ENCODE measurements at places on chromosomes 1 and 21. TPM values are rescaled to one million over a fixed set of nuclear protein-coding genes. Genes with fewer than 3 reads are reported as not detected.

DNA sequence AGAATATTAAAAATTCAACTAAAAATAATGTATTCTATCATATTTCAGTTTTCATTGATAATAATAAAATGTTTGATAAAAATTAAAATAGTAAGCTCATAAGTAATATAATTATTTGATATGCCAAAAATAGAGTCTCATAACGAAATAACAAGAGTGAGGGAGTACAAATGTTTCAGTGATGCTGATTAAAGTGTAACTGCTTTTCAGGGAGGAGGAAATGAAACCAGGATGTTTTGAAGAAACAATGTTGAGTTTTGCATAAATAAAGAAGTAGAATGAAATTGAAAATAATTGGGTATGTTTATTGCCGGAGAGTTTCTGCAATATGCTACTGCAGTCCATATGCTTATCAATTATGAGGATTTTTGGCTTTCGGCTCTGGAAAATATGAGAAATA is 1159.8 kb upstream of the ADGRL2 start:
- DNase-seq = no peak

- no peak for DNase-seq
These were observed 40.7 kb downstream of the FOXO6 start for GRCh38 chr1:41401899-41402298.

The PPM1J gene
- 2.7 TPM for total RNA-seq

DNA sequence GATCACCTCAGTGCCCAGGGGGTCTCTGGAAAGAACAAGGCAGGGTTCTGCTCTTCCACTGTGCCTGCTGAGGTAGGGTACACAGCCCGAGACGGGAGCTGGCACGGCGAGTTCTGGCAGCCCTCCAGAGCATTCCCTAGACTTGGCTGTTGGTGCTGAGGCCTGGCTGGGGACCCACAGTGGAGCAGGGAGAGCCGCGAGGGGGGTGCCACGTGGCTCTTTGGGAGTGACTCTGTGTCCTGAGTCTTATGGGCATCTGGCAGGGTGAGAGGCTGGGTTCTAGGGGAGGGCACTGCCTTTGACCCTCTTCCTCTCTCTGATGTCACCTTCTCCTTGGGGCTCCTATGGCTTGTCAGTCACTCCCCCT is 336.4 kb downstream of the CAMTA1 start:
- peak; percentile 13 for DNase-seq

The EVA1C gene
- 115 TPM for total RNA-seq

The SPRR2G gene
- not detected for total RNA-seq

GRCh38 chr1:31062867-31063380 is 2.6 kb downstream of the PUM1 start:
- DNase-seq = no peak

DNA sequence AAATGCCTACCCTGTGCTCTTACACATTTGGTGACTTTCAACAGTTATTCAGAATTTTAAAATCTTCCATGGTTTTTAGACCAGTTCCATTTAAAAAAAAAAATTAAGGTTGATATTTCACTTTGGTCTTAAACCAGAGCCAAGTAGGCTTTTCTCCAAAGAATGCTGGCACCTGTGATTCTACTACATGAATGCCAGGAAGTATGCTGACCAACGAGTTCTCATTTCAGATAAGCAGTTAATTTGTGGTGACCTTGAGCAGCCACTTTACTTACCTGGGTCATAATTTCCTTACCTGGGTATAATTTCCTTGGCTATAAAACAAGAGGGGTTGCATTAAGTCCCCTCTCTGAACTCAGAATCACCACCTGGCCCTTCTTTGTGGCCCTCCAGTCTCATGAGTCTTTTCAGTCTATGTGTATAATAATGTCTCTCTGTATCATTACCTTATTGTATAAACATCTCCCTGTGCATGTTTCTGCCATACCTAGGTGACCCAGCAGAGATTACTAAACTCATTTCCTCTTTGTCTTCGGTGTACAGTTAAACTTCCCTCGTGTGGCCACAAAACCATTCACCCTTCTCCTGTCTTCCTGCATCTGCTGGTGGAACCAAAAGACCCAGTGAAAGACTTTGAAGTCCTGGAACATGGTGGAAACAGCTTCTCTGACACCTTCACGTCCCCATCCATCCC is 139.1 kb upstream of the DPT start:
- DNase-seq = no peak

DNA sequence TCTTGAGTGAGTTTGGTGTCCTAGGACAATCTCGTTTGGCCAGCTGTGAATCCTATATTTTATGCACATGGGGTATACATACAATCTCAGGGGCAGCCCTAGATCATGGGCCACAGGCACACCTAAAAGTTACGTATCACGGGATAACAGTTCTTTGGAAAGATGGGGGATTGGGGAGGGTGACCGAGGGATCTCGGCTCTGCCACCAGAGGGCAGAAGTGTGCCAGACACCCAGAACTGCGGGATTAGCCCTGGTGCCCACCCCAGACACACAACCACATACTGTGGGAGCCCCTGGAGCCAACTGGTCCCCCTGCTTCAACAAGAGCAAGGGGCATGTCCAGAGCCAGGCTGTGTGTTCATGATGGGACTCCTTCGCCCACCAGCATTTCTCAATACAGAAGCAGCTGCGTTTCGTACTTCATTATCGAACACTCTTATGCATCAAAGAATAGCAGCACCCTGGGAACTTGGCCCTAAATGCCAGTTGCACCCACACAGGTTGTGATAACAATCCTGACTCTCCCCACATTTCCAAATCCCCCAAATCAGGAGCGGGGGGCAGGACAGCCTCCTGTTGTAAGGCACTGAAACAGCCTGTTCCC is 37.4 kb downstream of the TMCO4 start:
- no peak for DNase-seq

The TMEM53 gene
- 12.9 TPM for total RNA-seq

The GIPC2 gene
- 3.2 TPM for total RNA-seq

The CLCA4 gene
- total RNA-seq = not detected

The CXADR gene
- 0.28 TPM for total RNA-seq

- no peak for DNase-seq
These were observed 55.5 kb upstream of the DNAJC6 start for GRCh38 chr1:65253800-65254319.

GRCh38 chr21:45847870-45848269 is 133.7 kb upstream of the COL6A1 start:
- no peak for DNase-seq

DNA sequence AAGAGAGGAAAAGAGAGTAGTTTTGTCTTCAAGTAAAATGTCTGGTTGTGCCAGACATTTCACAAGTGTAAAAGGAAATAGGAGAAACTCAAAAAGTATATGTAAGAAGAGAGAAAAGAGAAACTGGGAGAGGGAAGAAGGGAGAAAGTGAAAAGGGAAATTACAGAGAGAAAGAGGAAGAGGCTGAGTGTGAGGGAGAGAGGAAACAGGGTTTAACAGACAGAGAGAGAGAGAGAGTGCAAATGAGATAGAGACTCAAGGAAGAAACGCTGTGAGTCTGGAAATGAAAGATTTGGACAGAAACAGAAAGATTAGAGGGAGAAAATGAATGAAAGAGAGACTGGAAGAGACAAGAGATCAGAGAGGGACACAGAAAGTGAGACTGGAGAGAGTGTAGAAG is 806.2 kb downstream of the PLA2G4A start:
- DNase-seq = no peak

DNA sequence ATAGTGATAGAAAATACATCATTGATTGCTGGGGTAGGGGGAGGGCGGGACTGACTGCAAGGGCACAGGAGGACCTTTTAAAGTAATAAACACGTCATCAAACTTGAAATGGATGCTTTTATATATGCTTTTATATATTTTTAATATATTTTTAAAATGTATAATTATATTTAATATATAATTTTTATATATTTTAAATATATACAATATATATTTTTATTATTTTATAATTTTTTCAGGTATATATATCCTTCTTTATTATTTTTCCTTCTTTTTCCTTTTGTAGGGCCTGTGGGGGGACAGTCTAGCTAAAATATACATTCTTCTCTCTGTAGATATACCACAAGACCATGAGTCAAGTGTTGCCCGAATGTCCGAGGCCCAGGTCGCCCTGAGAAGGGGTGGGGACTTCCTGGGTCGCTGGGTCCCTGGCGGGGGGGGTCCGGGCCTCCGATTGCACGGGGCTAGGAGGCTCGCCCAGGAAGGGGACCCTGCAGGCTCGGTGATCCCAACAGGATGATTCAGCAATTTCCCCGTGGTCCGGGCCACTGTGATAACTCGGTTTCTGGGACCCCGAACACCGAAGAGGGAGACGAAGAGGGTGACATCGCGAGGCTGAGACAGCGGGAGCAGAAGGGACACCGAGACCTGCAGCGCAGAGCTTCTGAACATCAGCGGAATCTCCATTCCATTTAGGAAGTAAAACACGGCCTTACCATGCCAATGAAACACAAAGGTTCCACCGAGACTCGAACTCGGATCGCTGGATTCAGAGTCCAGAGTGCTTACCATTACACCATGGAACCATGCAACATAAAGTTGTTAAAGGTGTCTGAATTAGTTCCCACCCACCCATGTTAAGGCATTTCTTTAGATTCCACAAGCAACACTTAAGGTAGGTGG is 112.5 kb upstream of the NBPF11 start:
- DNase-seq = no peak

The CFH gene
- total RNA-seq = 467 TPM

- DNase-seq = no peak
These were observed 1.5 kb upstream of the RGS1 start for GRCh38 chr1:192574073-192574472.

- no peak for DNase-seq
These were observed 33.2 kb downstream of the OTUD7B start for GRCh38 chr1:149977345-149977744.

DNA sequence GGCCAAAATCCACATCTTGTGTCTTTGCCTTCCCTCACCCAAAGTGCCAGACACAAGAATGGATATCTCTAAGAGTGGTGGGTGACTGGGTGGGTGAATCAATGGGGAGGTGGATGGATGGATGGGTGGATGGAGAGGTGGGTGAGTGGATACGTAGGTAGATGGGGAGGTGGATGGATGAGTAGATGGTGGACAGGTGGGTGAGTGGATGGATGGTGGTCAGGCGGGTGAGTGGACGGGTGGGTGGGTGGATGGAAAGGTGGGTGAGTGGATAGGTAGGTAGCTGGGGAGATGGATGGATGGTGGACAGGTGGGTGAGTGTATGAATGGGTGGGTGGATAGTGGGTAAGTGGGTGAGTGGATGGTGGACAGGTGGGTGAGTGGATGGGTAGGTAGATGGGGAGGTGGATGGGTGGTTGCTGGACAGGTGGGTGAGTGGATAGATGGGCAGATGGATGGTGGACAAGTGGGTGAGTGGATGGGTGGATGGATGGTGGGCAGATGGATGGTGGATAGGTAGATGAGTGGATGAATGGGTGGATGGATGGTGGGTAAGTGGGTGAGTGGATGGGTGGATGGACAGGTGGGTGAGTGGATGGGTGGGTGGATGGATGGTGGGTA is 34.2 kb downstream of the SLC19A1 start:
- no peak for DNase-seq

DNA sequence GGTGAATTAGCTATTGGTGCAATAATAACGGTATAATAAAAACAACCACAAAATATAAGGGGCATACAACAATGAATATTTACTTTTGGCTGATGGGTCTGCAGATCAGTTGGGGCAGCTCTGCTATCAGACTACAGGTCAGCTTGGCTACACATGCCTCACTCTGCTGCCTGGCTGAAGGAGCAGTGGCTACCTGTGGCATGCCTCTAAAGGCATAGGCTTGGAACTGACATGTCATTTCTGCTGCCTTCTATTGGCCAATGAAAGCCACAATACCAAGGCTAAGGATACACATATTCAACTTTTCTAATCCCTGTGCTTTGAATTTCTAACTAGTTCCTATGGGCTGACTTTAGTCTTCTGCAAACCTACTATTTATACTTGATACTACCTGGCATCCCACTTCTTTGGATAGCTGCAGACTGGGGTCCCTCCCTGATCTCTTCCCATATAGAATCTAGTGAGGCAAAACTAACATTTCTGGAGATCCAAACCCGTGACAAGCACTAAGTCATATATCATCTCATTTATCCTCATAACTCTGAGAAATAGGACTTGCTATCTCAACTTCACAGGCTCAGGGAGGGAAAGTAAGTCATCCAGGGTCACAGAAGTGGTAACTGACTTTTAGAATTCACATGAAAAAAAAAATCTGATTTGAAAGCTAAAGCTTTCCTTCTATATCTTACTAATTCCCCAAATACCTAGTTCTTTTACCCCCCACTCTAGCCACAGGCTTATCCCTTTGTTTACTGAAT is 19.2 kb upstream of the SYDE2 start:
- no peak for DNase-seq

- DNase-seq = peak; percentile 43
These were observed 1.8 kb upstream of the CKS1B start for GRCh38 chr1:154972517-154973343.

DNA sequence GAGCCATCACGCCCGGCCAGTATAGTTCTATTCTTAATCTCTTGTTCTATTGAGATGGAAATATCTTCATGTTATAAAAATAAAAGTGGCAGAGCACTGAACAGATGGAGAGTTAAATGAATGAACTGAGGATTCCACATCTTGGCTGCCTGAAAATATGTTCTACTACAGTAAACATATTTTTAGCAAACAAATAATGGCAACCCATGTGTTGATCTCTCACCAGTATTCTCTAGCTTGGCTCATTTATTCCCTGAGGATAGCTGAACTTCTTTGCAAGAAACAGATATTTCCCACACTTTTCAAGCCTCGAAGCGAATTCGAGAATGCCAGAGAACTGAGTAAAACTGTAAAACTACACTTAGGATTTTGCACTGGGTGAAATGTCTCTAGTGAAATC is 58.9 kb downstream of the DIRAS3 start:
- no peak for DNase-seq

DNA sequence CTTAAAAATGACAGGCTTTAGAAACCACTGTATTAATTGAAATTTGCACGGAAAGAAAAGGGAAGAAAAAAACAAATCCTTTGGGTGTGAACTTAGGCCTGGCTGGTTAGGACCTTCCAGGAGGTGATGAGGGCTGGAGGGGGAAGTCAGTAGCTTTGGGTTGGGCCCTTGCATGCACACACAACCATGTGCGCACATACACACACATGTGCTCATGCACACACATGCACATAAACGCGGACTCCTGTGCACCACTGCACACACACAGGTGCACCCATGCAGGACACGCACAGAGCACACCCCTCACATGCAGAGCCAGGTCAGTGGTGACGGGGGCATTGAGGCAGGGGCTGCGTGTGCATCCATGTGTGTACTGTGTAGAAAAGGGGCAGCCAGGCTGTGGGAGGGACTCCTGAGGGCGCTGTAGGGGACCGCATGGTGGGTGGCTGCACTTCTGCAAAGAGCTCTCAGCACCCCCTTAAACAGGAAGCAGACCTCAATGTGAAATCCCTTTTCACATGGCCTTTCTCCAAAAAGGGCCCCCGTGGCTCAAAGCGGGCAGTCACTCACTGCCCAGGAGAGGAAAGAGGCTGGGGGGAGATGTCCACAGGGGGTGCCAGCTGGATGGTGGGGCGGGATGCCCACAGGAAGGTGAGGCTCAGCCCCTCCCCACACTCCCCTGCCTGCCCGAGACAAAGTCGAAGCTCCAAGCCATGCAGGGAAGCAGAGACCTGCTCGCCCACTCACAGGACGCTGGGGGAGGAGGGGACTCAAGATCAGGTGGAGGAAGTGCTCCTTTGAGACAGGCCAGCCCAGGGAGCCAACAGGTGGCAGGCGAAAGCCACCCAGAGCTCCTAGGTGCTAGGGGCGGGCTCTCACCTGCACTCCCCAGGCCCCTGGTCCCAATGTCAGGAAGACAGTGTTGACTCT is 95.2 kb downstream of the ITPKB start:
- no peak for DNase-seq

Measured in thoracic aorta (tissue), 2 donors.